ENCODE measurements at places on chromosomes 7 and 10.

GRCh38 chr7:132349075-132349474, 227.2 kb downstream of the PLXNA4 start:
- no peak for DNase-seq

DNA sequence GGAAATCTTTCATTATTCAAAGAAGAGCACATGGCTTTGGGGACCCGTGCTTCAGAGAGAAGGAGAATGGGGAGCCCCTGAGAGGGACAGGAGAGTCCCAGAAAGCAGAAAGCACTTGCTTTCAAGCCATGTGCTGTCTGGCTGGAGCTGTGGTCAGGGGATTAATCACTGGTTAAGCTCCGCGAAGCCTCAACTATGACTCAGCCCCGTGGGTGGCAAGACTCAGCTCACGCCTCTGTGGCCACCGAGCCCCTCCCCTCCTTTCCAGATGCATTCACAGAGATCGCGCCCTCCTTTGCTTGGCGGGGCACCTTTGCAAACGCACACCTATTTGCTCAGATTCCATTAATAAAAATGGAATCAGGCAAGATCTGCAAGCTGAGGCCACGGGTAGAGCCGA, 202.9 kb upstream of the TCERG1L start:
- no peak for DNase-seq

- DNase-seq: no peak
Measured at GRCh38 chr10:60350400-60350799, 39.3 kb downstream of the ANK3 start.

DNA sequence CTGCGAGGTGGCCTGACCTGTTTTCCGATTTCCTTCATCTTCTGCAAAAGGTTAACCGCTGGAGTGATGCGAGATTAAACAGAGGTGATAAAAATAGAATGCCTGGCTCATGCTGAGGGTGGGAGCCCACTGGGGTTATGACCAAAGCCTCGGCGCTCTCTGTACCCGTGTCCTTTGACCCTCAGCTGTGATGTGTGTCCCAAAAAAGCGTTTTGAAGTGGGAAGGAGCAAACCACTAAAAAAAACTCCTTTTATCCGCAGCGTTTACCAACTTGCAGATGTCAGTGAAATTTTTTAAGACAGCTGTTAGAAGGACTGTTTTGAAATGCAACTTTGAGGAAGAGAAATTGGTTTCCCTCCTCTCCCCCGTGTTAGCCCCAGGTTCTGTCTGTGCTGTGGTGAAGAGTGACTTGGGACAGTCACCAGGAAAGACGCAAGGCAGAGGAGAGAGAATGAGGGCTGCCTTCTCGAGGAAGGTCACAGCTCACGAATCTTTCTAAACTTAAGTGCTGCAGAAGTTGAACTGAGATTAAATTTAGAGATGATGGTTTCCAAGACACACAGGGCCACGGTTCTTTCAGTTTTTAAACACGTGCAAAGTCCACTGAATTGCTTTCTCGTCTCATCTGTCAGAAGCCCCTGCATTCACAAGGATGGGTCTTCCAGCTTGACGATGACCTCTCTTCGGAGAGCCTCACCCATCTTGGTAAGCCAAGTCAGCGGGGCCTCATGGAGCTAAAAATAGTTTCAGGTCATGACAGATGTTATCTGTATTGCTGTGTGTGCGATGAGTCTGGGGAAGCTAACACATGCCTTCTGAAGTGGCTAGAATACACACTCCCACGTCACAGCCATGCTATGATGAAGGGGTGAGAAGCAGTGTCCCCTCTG, 27.6 kb downstream of the AMZ1 start:
- no peak for DNase-seq

GRCh38 chr10:2703953-2704352, 363.4 kb upstream of the PFKP start:
- DNase-seq: no peak

DNA sequence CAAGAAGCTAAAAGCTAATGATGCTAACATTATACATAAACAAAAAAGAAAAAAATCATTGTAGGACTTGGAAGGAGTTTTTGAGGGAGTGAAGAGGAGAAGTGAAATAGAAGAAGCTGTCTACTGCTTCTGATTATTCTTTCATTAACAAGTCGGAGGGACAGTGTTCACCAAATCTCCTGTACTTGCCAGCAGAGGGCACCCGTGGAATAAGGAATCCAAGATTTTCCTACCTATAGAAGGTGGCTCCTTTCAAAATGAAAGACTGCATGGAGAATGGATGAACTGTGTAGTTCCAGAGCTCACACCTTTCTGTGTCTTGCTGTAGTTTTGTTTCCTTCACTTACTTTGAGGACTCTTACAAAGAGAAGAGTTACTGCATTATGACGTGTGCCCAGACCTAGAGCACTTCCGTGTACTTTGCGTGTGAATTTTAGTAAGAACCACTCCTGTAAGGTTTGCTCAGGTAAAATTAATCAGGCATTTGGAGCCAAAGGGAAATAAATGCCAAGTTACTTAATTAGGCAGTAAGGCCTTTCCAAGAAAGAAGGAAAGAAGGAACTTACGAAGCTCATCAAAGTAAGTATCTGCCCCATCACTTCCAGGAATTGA, 145.1 kb downstream of the SEMA3D start:
- peak; percentile 72 for DNase-seq

DNA sequence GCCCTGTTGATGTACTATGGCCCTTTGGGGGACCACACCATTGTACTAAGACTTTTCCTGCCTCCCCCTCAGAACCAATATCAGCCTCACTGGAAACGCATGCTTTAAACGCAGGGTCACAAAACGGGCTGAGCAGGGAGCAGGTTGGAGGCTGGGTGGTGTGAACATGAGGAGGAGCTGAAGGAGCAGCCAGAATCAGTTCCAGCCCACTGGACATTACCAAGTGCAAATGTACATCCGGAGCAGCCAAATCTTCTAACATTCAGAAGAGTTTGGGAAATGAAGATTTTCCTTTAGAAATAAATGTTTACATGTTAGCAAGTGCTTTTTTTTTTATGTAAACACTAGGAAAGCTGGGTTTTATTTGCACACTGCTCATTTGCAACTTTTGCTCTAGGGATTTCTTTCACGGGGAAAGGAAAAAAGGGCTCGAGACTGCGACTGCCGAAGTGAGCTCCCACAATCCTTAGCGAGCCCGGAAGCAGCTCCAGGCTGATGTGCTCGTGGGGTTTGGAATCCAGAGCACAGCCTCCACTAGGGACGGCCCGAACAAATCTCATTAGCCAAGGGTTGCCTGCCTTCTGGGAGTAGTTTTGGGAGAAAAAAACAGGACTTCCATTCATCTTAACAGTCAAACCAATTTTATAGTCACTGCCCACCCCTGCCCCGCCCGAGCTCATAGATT, 108.0 kb upstream of the YAE1 start:
- peak; percentile 16 for DNase-seq
